Foreskin keratinocyte (primary cell): ENCODE measurements at places on chromosomes 16 and 17. TPM values are rescaled to one million over a fixed set of nuclear protein-coding genes. Genes with fewer than 3 reads are reported as not detected.

SALL1 gene
- not detected in 2 replicates for total RNA-seq

SLC9A5 gene
- total RNA-seq: 1.6 and 2.1 TPM in 2 replicates

ARL5C gene
- not detected in 2 replicates for total RNA-seq

TBC1D3D gene
- total RNA-seq: 0.21 and 0.88 TPM in 2 replicates

EPN3 gene
- total RNA-seq: 124 and 225 TPM in 2 replicates

GRCh38 chr17:60089096-60089806, 10.5 kb upstream of the HEATR6 start:
- no peak for DNase-seq

GRCh38 chr17:77899498-77899897, 59.0 kb upstream of the TNRC6C start:
- no peak for DNase-seq

SCN4A gene
- not detected in 2 replicates for total RNA-seq

- no peak for DNase-seq
Observed at GRCh38 chr17:9195961-9196670, 174.8 kb downstream of the NTN1 start.

DNA sequence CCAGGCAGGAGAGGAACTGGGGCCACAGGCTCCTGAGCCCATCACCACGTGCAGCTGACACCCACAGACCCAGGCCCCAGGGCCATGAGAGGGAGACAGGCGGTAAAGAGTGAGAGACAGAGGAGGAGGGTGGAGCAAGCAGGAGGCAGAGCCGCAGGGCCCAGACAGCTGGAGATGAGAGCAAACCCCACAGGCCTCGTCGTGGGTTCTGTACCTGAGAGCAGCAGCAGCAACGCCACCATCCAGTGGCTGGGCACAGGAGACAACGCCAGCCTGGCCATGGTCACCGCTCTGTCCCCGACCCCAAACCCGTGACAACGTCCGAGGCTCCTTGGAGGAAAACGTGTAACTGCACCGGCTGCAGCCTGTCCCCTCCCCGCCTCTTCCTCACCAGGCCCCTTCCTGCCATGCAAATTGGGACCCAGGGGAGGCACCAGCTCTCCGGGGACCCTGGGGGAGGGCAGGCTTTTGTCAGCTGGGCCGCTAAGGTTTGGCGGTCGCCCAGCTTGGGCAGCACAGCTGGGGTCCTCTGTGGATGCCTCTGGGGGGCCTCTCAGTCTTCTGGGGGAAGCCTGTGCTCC, at the start of gene CD79B:
CD79B (minus strand) TSS at position 351 of the 581 bp plus-strand sequence; CDS start at position 281, 70 bp downstream.
- no peak for DNase-seq

CDK3 gene
- total RNA-seq: 3.3 TPM in 2 replicates

DNA sequence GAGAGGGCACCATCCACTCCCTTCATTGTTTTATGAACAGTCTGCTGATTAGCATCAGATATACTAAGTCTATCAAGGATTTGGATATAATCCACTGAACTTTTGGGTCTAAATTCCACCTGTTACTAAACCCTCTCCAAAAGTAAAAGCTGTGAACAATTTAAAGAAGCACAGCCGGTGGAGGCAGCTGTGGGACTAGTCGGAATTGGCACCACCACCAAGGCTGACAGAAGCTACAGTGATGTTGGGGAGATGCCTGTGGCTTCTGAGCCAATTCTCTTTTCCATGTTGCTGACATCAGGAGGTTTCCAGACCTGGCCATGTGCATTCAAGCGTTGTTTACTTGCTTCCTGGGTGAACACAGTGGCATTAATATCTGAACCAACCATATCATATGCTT, 679.0 kb upstream of the CA10 start:
- DNase-seq: no peak

DNA sequence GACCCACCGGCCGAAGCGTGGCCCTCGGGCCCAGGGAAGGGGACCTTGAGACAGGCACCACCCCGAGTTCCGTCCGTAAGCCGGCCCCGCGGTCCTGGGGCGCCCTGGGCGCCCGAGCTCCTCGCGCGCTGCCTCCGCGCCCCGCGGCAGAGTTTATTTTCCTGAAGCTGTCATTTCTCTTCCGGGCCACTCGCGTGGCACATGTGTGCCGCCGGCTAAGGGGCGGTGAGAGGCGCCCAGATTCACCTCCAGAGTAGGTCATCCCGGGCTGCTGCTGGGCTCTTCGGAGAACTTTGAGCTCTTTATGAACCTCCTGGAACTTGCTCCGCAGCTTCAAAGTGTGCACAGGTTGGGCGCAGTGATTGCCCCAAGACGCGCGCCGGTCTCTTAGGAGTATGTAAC, 489 bp downstream of the ZC3H18 start:
- DNase-seq: no peak

GRCh38 chr17:66098040-66098439, 93.9 kb downstream of the CEP112 start:
- DNase-seq: peak; percentile 29

DNA sequence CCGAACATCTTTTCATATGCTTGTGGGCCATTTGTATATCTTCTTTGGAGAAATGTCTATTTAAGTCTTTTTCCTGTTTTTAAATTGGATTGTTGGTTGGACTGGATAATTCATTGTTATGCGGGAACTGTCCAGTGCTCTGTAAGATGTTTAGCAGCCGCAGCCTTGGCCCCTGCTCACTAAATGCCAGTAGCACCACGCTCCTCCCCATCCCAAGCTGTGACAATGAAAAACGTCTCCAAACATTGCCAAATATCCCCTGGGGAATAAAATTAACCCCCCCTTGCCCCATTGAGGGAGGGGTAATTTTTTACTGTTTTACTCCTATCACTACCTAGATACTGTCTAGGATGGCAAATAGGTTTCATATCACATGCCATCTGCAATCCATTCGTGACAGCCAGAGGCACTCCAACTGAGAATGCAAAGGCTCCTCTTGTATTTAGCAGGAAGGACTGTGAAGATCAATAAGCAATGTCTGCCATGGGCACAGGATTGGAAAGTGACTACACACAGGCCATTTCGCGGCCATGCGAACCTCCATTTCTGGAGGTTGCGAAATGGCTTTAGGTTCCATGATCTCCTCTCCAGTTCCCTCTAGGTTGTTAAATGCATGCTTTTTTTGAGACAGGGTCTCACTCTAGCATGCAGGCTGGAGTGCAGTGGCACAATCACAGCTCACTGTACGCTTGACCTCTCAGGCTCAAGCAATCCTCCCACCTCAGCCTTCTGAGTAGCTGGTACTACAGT, 9.3 kb downstream of the PLXDC1 start:
- DNase-seq: no peak

DNA sequence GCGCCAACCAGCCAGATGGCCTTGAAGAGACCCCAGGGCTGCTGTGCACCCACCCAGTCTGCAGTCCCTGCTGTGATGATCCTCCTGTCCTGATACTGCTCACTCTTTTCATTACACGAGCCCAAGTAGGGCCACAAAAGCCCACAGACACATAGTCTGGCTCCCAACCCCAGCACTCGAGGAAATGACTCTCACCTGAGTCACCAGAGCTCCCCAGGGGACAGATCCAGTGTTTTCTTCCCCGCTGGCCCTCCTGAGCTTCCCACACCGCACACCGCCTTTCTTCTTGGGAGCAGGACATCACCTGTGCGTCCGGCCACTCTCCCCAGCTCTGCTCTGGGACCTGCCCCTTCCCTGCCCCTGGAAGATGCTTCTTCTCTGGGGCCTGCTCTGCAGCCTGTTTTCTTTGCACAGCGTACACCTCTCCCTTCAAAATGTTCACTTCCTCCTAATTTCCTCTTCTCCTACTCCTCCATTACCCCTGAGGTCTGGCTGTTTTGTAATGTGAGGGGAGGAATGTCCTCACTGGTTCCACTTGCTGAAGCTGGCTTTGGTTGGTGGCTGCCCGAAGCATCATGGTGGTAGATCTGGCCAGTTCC, 2.0 kb upstream of the SCN4A start:
- peak; percentile 51 for DNase-seq

DNA sequence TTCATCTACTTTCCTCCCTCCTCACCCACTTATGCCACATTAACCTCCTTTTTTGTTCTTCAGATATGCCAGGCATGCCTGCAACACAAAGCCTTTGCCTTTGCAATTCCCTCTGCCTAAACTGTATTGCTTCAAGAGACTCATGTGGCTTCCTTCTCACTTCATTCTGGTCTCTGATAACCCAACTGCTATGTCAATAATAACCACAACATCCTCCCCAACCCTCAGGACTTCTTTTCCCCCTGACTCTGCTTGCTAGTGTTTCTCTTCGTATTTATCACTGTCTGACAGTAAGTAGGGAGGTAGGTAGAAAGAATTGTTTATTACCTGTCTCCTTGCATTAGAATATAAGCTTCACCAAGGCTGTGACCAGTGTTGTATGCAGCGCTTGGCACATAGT, 22.4 kb downstream of the RBL2 start:
- DNase-seq: no peak

DNA sequence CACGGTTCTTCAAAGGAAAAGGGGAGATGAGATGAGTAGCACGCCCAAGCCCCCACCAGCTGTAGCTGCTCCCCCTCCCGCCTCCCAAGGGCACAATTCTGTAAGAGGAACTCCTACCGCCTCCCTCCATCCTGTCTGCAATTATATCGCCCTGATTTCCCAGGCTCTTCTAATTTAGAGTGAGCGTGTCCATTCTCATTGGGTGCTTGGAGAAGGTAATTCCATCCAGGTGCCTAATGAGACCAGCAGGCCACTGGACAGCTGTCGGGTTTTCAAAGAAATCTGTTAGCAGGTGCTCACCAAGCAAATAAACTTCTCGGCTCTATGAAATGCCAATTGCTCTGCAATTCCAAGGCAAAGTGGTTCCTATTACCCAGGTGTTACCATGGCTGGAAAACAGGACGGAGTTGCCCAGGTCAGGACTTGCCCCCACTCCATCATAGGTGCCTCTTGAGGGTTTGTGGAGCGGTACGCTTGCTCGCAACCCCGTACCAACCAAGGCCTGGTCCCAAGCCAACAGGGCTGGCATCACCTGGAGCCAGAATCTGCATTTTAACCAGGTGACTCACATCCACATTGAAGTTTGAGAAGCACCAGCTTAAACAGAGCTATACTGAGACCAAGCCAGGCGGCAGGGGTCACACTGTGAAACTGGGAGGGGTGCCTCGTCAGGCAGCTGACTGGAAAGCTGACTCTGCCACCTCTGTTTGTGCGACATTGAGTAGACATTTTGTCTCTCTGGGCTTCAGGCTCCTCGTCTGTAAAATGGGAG, 16.5 kb upstream of the MEAK7 start:
- no peak for DNase-seq

GRCh38 chr16:85101956-85102630, 10.2 kb downstream of the CIBAR2 start:
- no peak for DNase-seq
